Stimulated activated CD4-positive, alpha-beta T cell treated with anti-CD3 and anti-CD28 coated beads, Interleukin-12 subunit alpha, Interleukin-12 subunit beta, amount 100 ng/mL, for 4 hours (primary cell): ENCODE measurements at places on chromosomes 7 and 10.
A peak's percentile ranks its signal among the peaks of the same experiment; 100 is the strongest.

GRCh38 chr10:31620226-31621151 is 301.5 kb downstream of the ZEB1 start:
- no peak for DNase-seq

- no peak for DNase-seq
Observed at GRCh38 chr7:157926107-157926506, 589.3 kb downstream of the DNAJB6 start.

DNA sequence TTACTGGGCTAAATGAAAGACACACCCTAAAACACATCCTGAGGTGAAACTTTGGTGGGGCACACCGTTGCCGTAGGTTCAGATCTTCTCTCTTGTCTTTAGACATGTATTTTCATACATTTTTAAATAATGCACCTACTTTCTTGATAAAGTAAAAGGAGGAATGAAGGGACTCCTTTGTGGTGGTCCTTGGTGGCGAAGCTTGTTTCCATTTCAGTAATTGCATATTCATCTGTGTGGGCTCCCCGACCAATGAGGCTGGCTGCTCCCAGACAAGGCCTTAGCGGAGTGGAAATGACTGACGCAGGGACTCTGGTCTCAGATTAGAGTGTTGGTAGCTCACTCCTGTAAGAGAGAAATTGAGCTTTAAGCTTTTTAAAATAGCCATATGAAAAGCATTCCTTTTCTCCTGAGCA is 815 bp downstream of the CCSER2 start:
- peak; percentile 53 for DNase-seq

- DNase-seq, result no peak
Observed at GRCh38 chr10:129725482-129725881, 238.6 kb downstream of the EBF3 start.

GRCh38 chr10:74079936-74080590 is 70.6 kb downstream of the AP3M1 start:
- no peak for DNase-seq

- DNase-seq, result no peak
Observed at GRCh38 chr7:150983893-150984368, 5.8 kb upstream of the KCNH2 start.

DNA sequence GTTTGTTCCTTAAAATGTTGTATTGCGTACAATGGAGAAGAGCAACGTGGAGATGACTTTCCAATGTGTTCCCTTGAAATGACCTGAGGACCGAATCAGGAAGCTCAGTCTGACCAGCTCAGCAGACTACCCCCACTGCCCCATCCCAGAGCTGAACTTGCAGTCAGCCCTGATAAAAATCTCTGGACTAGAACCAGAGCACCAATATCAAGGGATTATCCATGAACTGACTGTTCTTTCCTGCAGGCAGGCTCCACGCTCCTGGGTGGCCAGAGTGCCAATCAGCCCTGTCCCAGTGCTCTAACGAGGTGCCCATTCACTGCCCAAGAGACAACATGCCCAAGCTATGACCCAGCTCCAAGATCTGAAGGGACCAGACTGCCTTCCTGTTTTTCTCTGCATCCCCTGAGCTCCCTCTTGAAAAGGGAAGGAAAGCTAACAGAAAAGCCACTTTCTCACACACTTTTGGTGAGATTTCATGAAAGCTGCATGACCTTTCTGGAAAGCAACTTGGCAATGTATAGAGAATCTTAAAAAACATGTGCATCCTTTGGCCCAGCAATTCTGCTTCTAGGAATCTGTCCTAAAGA is 130.2 kb downstream of the KCNMA1 start:
- no peak for DNase-seq

DNA sequence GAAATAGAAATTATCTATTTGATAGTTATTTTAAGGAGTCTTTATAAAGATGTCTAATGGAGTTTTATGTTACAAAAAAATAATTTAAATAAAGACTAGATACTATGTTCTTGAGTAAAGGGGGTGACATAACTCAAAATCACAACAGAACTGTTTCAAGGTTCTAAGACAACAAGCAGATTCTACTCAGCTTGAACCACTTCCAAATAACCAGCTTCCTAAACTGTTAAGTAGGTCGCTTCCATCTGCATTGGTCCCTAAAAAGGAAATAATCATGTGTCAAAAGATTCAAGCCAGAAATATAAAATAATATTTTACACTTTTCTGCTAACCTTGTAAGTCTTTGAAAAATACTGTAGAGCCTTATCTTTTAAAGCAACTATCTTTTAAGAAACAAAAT is 14.1 kb downstream of the SEM1 start:
- DNase-seq, result no peak

DNA sequence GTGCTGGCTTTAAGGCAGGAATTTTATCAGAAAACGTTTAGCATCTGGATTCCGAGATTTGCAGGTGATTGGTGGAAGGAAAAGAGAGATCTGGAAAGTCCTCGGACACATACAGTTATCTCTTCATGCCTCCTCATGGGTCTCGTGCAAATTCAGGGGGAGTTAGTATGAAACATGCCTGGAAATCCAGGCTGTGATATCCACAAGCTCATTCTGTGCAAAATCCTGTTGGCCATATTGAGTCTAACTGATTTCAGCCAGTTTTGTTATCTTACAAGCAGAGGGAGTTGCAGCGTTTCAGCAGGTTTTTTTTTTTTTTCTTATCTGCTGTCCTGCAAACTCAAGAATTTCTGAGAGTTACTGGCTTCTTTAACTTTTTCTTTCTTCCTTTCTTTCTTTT is 411.5 kb downstream of the GALNT17 start:
- no peak for DNase-seq

- DNase-seq, result no peak
Observed at GRCh38 chr10:29151005-29151404, 137.9 kb upstream of the LYZL1 start.

DNA sequence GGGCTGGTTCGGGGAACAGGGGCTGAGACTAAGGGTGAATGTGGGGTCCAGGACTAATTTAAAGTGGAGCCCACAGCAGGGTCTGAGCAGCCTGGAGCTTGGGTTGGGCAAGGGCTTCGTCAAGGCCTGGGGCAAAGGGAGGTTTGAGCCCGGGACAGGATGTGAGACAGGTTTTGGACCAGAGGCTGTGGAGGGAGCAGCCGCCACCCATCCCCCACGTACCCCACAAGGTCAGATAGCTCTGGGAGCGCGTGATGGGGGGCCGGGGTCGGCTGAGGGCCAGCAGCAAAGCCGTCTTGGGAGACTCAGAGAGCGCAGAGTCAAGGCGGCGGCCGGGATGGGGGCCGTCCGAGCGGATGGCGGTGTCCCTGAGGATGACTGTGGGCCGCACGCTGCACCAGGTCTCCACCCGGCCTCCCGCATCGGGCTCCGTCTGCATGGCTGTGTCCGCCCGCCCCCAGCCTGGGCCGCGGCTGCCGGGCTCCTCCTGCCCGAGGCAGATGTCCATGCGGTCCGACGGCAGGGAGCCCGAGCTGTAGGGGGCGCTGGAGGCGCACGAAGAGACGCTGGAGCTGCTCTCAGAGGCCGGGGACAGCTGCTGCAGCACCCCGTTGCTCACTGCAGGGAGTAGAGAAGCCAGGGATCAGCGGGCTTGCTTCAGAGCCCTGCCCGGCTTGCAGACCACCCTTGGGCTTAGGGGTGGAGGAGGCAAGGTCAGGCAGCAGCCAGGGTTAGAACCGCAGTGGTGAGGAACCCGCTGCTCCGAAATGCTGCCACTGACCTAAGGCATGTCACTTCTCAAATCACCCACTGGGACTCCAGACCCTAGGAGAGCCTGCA is 12.1 kb downstream of the PDZD7 start:
- peak; percentile 72 for DNase-seq

- DNase-seq, result no peak
Observed at GRCh38 chr10:75688506-75689300, 257.3 kb downstream of the LRMDA start.

DNA sequence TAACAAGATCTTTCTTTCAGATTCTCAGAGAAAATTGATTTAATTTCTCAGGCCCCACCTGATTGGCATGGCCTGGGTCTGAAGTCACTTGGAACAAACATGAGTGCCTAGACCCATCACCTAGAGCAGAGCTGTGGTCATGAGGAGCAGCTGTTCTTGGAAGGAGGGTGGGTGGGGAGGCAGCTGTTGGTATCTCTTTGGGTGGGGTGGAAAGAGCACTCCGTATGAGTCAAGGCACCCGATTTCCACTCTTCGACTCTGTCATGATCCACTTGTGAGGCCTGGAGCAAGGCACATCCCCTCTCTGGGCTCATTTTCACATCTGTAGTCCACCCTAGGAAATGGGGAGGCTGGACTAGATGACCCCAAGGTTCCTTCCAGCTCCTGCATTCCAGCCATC is 156.7 kb downstream of the C10orf105 start:
- no peak for DNase-seq

DNA sequence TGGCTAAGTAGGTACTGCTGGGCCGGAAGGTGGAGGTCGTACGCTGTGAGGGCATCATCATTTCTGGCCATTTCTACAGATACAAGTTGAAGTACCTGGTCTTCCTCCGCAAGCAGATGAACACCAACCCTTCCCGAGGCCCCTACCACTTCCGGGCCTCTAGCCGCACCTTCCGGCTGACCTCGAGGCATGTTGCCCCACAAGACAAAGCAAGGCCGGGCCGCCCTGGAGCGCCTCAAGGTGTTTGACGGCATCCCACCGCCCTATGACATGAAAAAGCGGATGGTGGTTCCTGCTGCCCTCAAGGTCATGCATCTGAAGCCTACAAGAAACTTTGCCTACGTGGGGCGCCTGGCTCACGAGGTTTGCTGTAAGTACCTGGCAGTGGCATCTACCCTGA is 56.8 kb downstream of the ATXN7L1 start:
- DNase-seq, result no peak

DNA sequence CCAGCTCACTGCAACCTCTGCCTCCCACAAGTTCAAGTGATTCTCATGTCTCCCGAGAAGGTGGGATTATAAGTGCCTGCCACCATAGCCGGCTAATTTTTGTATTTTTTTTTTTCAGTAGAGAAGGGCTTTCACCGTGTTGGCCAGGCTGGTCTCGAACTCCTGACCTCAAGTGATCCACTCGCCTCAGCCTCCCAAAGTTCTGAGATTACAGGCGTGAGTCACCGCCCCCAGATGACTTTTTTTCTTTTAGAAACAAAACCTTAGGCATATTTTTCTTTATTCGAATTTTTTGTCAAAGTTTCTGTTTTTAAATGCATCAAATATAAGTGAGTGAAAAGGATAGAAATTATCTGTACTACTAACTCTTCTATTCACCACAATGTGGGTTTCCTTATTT is 113.1 kb downstream of the LRRC4 start:
- DNase-seq, result no peak

DNA sequence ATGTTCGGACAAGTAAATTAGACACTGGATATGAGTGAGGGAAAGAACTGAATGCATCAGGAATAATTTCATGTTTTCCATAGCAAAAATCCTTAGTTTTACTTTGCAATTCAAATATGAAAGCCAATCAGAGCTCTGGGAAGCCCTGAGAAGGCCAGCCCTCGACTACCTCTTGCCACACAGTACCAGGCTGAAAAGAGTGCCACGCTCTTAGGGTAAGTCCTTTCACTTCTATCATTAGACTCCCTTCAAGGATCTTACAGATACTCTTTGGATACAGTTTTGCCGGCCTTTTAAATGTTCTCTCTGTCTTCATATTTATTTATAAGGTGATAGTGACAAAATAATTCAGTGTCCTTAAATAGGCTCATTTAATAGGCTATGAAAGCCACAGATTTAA is 1.9 kb downstream of the COBL start:
- no peak for DNase-seq

DNA sequence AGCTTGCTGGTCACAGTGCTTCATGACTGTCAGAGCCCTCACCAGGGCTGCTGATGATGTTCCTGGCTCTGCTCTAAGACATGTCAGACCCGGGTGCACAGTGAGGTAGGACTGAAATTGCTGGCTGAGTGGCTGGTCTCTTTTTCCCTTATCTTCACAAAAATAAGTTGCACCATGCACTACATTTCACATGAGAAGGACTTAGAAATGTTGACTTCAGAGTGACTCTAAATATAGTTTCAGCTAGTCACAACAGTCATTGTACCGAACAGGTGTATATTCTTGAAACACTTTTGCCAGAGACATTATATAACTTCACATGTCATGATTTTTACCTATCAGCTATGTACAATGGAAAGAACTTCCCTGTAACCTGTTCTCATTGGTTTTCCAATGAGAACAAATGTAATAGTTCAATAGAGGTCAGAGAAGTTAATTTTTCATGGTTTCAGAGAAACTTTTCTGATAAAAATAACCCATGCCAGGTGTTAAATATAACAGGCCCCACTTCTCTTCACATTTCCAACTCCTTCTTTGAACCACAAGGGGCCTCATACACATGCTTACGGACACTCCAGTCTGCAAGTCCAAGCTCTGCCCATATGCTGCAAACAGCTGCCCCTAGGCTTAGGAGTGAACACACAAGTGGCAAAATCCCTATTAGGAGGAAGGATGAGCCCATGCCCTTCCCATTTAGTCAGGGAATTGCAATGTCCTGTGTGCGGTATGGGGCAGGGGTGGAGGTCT is 115.6 kb downstream of the CDK6 start:
- DNase-seq, result no peak

- no peak for DNase-seq
Observed at GRCh38 chr7:92763636-92764423, 72.5 kb downstream of the CDK6 start.

GRCh38 chr10:34177445-34177844 is 637.7 kb downstream of the PARD3 start:
- no peak for DNase-seq

DNA sequence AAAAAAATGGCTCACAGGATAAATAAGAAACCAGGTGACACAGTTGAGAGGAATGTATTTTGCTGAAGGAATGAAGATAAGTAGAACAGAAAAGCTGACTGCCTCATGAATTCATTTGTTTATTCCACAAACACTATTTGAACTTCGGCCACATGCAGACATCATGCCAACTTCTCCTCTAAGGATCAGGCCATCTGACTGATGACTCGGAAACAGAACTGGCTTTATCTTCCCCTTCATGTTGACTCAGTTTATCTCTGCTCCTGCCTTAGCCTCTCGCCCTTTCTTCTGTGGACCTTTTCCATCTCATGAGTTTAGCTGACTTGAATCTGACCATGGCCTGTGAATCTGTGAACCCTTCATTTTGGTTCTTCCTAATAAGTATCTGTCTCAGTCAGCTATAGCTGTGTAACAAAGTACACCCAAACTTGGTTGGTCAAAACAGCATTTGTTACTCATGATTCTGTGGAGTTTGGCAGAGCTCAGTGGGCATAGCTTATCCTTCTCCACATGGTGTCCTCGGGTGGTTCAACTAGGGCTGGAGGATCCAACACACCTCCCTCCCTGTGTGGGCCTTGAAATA is 44.0 kb upstream of the GRID1 start:
- no peak for DNase-seq

GRCh38 chr7:143452495-143452894 is 9.2 kb downstream of the TAS2R60 start:
- no peak for DNase-seq

DNA sequence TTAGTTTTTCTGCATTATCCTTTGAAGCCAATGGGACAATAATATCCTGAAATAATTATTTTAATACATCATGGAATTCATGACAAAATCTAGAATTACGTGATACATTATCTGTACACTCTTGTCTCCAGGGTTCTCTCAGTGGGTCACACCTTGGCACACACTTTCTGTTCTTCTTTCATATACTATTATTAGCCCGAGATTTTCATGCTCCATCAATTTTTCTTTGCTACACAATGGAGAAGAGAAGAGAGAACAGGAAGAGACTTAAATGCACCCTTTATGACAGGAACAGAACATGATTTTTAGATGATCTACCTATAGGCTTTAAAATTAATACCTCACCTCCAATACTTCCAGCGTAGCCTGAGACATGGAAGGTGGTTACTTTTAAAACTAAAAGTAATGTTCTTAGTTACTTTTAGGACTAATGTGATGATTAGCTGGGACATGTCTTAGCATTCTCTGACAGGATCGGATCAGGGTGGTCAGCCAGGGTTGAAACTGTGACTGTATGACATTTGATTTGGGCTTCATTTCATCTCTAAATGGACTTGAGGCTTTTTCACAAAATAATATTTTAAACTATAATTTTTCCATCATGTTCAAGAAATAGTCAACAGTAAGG is 148.2 kb upstream of the WNT16 start:
- no peak for DNase-seq
